D721Med (cell line): ENCODE measurements at places on chromosomes 7 and 10.

DNA sequence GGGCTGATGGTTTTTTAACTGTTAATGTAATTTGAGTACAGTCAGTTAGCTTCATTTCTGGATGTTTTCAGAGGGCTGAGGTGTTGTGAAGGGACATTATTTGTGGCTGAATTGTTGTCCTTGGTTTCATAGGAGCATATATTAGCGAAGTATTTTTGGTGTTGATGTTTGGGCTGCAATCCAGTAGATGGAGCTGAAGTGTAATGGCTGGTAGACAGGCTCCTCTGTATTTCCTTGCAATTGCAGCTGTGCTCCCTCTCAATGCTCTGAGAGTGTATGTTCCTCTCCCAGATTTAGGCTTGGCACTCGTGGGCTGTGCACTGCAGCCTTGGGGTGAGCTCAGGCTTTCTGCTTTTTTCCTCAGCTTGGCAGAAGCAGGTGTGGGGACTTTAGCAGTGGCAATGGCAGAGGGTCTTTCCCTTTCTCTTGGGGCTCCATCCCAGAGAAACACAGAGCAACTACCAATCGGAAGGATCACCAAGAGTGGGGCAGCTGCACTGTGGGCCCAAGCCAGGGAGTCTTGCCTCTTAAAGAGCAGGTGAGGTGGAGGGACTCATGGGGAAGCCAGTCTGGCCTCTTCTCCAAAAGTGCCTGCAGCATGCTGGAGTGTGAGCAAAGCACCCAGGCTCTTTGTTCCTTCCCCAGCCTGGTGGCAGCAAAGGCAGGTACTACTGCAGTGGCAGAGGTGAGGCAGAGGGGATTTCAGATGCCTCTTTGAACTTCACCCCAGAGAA, 544.4 kb downstream of the SH2D4B start:
- no peak for DNase-seq

DNA sequence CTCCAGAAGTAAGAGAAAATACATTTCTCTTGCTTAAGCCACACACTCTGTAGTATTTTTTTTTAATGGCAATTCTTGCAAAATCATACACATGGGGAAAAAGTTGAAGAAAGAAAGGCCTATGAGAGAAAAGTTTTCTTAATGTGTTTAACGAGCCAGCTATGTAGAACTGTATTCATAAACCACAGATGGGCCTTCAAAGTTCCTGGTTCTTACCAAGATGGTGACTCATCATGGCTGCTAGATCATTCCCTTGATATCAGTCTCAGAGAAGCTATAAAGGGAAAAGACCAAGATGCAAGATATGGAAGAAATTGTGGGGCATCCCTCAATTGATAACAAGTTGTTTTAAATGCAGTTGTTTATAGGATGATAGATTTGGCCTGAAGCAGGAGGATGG, 992.7 kb upstream of the MBL2 start:
- DNase-seq: no peak

- no peak for DNase-seq
Observed at GRCh38 chr7:135348493-135348892, 114.9 kb downstream of the STRA8 start.

DNA sequence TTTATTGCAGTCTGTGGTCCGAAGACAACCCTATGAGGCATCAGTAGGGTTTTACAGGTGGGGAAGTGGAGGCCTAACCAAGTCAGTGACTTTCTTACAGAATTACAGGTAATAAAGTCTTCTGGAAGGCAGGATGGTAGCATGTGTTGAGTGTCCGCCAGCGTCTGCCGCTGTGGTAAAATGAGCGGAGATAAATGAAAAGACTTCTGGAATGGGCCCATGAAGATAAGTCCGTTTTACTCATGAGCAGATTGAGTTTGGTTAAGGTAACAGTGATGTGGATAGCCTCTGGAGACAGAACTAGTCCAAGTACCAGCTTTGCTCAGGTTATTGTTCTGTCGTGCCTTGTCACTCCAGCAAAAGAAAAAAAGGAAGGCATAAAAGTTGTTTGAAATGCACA, 966 bp downstream of the FBH1 start:
- no peak for DNase-seq

GRCh38 chr7:1092806-1093501, 5.0 kb downstream of the GPER1 start:
- no peak for DNase-seq

- no peak for DNase-seq
Observed at GRCh38 chr7:90210981-90211380, 559 bp upstream of the STEAP2 start.

- no peak for DNase-seq
Observed at GRCh38 chr7:138814816-138815332, 16.9 kb upstream of the ATP6V0A4 start.

- no peak for DNase-seq
Observed at GRCh38 chr7:17007841-17008240, 126.1 kb upstream of the AGR3 start.

DNA sequence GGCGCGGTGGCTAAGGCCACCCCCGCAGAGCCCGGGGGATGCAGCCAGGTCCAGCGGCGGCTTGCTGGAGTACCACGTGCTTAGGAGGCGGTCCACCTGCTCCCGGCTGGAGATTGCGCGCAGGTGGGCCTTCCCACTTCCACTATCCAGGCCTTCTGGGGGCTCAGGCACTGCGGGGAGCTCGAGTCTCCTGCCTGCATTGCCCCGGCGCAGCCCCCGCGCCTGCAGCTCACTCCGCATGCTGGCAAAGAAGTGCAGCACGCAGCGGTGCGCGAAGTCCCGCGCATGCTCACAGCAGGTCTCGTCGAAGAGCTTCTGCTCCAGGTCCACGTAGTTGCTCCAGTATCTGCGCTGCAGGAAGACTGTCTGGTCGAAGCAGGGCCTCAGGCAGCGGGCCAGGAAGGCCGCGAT, 5.8 kb downstream of the CALHM3 start:
- no peak for DNase-seq

- DNase-seq: no peak
Observed at GRCh38 chr10:126147866-126148587, 240.2 kb downstream of the ADAM12 start.

- DNase-seq: no peak
Observed at GRCh38 chr10:5023177-5023805, 19.6 kb upstream of the AKR1C2 start.

GRCh38 chr10:103232131-103232673, 13.5 kb upstream of the RPEL1 start:
- DNase-seq: no peak

DNA sequence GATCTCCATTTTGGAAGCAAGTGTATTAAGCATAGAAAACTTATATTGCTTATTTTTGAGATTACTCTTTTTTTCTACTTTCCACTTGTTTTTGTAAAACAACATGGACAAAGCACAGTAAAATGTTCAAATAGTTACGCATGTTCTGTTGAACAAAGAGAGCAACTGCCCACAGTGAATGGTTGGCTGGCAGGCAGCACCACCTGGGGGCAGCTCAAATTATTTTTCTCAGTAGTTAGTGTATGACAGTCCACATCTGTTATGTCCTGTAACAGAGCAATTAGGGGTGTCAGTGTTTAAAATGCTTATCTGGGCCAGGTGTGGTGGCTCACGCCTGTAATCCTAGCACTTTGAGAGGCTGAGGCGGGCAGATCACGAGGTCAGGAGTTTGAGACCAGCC, 46.1 kb upstream of the CACUL1 start:
- DNase-seq: no peak

GRCh38 chr7:1872191-1873069, 202.4 kb downstream of the ELFN1 start:
- DNase-seq: no peak

DNA sequence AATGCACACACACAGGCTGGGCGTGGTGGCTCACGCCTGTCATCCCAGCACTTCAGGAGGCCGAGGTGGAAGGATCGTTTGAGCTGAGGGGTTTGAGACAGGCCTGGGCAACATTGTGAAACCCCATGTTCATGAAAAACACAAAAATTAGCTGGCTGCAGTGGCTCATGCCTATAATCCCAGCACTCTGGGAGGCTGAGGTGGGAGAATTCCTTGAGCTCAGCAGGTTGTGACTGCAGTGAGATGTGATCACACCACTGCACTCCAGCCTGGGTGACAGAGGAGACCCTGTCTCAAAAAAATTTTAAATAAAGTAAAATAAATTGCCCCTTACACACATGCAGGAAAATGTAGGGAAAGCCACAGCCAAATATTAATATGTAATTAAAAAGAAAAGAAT, 44.1 kb downstream of the RNF32 start:
- DNase-seq: no peak

DNA sequence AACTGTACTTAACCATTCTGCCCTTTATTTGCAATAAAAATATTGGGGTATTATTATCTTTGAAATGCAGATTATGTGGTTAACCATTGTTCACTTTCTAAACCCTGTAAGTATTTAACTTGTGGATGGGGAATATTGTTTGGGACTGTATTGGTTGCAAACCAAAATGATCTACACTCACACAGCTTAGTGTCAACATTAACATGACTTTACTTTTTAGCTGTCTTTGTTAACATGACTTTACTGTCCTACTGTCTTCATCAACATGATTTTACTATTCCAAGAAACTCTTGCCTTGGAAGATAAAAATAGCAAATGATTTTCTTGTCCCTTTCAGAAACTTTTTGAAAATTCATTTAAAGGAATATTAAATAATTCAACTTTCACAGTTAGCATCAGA, 471.5 kb downstream of the GFRA1 start:
- DNase-seq: no peak

DNA sequence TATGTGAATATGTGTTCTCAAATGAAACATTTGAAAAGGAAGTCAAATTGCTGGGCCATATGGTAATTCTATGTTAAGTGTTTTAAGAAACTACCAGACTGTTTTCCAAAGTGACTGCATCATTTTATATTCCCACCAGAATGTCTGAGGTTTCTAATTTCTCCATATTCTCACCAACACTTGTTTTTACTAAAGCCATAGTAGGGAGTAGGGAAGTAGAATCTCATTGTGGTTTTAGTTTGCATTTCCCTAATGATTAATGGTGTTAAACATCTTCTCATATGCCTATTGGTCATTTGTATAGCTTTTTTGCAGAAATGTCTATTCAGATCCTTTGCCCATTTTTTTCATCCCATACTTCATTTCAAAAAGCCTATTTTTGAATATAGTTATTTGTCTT, 9.1 kb upstream of the SEMA4G start:
- DNase-seq: no peak

DNA sequence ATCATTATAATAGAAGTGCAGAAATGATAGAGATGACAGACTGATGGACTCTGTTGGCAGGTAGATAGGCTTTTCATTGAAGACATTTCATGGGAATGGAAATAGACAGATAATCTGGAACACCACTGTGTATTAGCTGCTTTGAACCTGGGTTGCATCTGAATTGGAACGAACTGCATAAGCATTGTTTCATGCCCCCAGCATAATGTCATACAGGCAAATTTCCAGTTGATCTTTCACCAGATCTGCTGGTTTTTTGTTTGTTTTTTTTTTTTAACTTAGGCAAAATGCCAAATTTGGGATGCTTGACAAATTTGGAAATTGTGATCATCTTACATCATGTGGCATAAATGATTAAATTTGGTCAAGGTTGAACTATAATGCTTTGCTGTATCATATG, 172.1 kb upstream of the AOAH start:
- DNase-seq: no peak

GRCh38 chr10:93110472-93111146, 36.9 kb downstream of the CYP26A1 start:
- DNase-seq: no peak

DNA sequence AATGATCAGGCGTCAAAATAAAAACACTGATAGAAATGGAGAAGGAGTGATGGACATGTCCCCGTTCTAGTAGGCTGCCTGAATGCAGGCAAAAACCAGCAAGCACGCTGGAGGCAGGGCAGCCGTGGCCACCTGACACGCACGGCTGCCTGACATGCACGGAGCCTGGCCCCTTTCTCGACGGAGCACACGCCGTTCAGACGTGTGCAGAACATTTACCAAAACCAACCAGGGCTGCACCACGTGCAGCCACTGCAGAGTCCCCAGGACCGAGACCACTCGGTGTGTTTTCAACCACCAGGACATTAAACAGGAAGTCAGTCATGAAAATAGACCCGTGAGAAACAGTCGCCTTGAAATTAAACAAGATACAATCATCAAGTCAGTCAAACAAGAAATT, 61.9 kb upstream of the NKX6-2 start:
- no peak for DNase-seq

DNA sequence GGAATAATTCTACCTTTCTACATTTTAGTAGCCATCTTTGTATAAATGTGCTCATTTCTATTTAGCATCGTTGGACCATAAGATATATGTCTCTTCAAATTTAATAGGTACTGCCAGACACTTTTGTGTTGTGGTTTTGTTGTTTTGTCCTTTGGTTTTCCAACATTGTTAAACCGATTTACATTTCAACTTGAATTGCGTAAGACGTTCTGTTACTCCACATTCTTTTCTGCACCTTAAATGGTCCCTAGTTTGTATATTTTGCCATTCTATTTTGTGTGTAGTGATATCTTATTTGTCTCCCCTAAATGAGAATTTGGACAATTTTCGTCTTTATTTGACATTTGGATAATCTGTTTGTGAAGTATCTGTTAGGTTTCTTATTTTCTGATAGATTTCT, 1015.6 kb downstream of the NRG3 start:
- no peak for DNase-seq

DNA sequence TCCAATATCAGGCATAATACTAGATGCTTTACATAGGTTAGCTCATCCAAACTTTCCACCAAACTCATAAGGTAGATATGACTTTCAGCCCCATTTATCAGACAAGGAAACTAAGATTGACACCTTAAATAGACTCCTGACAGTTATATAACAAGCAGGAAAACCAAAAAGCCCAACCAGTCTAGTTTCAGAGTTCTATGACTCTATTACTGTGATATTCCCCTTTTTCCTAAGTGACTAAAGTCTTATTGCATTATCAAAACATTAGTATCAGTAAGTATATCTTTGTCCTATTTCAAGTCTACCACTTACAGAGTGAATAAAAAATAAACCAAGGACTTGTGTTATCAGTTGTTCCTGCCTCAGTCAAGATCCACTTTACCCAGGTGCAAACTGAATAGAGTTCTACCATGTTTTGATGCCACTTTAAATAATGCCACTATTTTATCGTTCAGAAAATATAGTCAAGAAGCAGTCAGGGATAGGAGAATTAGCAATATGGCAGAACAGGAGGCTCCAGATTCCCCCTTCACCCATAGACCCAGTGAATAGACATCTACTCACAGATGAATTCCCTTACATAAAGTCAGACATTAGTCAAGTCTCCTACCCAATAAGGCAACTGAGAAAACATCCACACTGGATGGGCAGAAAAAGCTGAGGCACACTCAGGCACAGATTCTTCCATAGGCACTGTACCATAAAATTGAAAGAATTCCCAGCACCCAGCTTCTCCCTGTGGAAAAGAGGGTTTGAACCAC, 74.1 kb downstream of the CRPPA start:
- DNase-seq: no peak

DNA sequence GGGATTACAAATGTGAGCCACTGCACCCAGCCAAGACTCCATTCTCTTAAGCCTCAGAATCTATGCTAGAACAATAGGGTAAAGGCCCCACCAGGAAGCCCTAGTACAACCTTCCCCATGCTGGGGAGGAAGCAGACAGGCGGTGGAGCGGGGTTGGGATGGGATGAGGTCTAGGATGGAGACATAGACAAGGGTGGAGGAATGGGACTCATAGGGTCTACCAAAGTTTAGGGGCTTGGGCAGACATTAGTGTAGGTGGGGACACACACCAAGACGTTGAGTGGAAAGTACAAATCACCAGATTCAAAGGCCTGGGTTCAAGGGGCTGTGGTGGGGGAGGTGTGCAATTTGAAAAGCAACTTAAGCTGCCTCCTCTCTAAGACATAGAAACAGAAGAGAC, 19.3 kb downstream of the PRSS2 start:
- DNase-seq: no peak
